ENCODE measurements at places on chromosomes 12 and 14. TPM values are rescaled to one million over a fixed set of nuclear protein-coding genes. Genes with fewer than 3 reads are reported as not detected.

Gene DPPA3
- not detected for total RNA-seq

Gene P2RX7
- 0.48 TPM for total RNA-seq

GRCh38 chr12:128857133-128857763 lies 4.0 kb downstream of the GLT1D1 start:
- no peak for DNase-seq

Gene TCL1B
- total RNA-seq, result 5.7 TPM

- no peak for DNase-seq
Observed at GRCh38 chr14:98928418-98928817, 343.6 kb downstream of the BCL11B start.

DNA sequence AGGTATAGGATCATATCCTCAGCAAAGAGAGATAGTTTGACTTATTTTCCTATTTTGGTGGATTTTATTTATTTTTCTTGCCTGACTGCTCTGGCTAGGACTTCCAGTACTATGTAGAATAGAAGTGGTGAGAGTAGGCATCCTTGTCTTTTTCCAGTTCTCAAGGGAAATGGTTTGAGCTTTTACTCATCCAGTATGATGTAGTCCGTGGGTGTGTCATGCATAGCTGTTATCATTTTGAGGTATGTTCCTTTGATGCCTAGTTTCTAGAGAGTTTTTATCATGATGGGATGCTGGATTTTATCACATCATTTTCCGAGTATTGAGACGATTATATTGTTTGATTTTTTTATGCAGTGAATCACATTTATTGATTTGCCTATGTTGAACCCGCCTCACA lies 97.2 kb downstream of the MGAT4C start:
- no peak for DNase-seq

- no peak for DNase-seq
Observed at GRCh38 chr14:98218218-98218617, 1053.8 kb downstream of the BCL11B start.
